ENCODE measurements at places on chromosomes 7 and 10.
A peak's percentile ranks its signal among the peaks of the same experiment; 100 is the strongest.

GRCh38 chr7:22275661-22276060 lies 81.3 kb downstream of the RAPGEF5 start:
- no peak overlapping the region for H3K4me3 ChIP-seq
- no peaks in the 10 kb centered on the region for H3K4me1 ChIP-seq
- no peak for DNase-seq
- no peak overlapping the region for H3K27ac ChIP-seq

GRCh38 chr7:137331378-137331777 lies 12.2 kb downstream of the PTN start:
- no peak overlapping the region for H3K4me3 ChIP-seq
- no peaks in the 10 kb centered on the region for H3K36me3 ChIP-seq
- no peaks in the 10 kb centered on the region for H3K4me1 ChIP-seq

GRCh38 chr7:34806831-34807230 lies 148.8 kb downstream of the NPSR1 start:
- DNase-seq: no peak
- H3K36me3 ChIP-seq: no peaks in the 10 kb centered on the region
- no peaks in the 10 kb centered on the region for H3K27me3 ChIP-seq
- no peaks in the 10 kb centered on the region for H3K4me1 ChIP-seq
- no peak overlapping the region for H3K27ac ChIP-seq

DNA sequence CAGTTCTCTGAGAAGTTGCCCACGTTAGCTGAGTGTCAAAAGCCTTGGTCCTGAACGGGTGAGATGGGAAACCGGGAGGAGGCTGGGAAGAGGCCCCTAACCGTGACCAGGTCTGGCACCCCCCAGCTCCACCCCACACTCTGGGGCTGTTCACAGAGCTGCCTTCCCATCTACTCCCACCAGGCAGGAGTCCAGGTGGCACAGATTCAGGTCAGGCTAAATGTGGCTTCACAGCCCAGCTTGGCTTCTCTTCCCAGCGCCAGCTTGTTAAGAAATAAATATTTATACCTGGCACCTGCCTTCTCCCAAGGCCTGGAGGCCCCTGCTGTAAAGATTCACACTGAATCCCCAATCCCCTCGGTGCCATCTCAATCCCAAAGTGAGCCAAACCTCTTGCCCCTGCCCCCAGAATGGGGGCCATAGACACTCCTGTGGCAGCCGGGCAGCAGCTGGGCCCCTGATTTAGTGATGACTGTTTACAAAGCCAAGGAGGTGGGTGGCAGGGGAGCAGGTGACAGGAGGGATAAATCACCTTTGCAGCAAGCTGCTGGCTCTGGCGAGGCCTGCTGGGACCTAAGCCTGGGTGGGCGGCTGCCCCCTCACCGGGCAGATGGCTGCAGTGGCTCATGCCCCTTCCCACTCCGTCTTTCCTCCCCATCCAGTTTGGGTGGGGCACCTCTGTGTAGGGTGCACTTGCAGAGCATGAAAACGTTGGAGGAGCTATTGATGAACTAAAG lies 72.5 kb downstream of the GOLGA7B start:
- no peak for DNase-seq
- H3K27me3 ChIP-seq: no peaks in the 10 kb centered on the region
- H3K27ac ChIP-seq: no peak overlapping the region
- no peak overlapping the region for H3K4me3 ChIP-seq

GRCh38 chr7:29142021-29142727 lies 4.2 kb downstream of the CPVL start:
- H3K4me3 ChIP-seq: no peak overlapping the region
- peaks cover 27% of the 10 kb centered on the region for H3K4me1 ChIP-seq
- H3K27me3 ChIP-seq: no peaks in the 10 kb centered on the region
- no peak for DNase-seq

- no peak overlapping the region for H3K4me3 ChIP-seq
- H3K27ac ChIP-seq: no peak overlapping the region
- H3K36me3 ChIP-seq: no peaks in the 10 kb centered on the region
- no peak for DNase-seq
- no peaks in the 10 kb centered on the region for H3K27me3 ChIP-seq
Measured at GRCh38 chr7:53996876-53997275, 545.3 kb upstream of the VSTM2A start.

- no peaks in the 10 kb centered on the region for H3K27me3 ChIP-seq
- H3K4me3 ChIP-seq: no peak overlapping the region
- no peaks in the 10 kb centered on the region for H3K4me1 ChIP-seq
- no peak overlapping the region for H3K27ac ChIP-seq
- no peaks in the 10 kb centered on the region for H3K36me3 ChIP-seq
Measured at GRCh38 chr10:14409247-14409646, 78.5 kb upstream of the FRMD4A start.

GRCh38 chr10:29106287-29106686 lies 182.6 kb upstream of the LYZL1 start:
- no peaks in the 10 kb centered on the region for H3K4me1 ChIP-seq
- H3K4me3 ChIP-seq: no peak overlapping the region
- no peaks in the 10 kb centered on the region for H3K27me3 ChIP-seq
- H3K27ac ChIP-seq: no peak overlapping the region
- H3K36me3 ChIP-seq: no peaks in the 10 kb centered on the region

- no peak for DNase-seq
- H3K4me3 ChIP-seq: no peak overlapping the region
- no peak overlapping the region for H3K27ac ChIP-seq
- no peaks in the 10 kb centered on the region for H3K36me3 ChIP-seq
- H3K4me1 ChIP-seq: no peaks in the 10 kb centered on the region
Measured at GRCh38 chr7:141691540-141691939, 10.4 kb downstream of the DENND11 start.

DNA sequence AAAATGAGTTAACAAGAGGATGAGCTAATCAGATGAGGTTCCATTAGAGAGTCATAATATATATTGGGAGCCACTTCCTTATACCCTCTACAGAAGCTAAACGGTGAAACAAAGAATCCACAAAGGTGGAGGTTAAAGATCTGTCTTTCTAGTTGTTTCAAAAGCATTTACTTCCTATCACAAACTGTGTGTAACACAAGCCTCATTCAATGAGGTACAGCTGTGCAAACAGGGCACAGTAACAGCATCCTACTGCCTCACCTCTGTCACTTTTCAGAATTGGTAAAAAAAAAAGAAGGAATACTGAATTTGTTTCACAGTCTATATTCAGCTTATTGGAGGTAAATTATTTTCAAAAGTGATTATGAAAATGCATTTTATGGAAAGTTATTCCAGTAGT lies 128.7 kb downstream of the AGMO start:
- no peaks in the 10 kb centered on the region for H3K27me3 ChIP-seq
- no peak overlapping the region for H3K27ac ChIP-seq

DNA sequence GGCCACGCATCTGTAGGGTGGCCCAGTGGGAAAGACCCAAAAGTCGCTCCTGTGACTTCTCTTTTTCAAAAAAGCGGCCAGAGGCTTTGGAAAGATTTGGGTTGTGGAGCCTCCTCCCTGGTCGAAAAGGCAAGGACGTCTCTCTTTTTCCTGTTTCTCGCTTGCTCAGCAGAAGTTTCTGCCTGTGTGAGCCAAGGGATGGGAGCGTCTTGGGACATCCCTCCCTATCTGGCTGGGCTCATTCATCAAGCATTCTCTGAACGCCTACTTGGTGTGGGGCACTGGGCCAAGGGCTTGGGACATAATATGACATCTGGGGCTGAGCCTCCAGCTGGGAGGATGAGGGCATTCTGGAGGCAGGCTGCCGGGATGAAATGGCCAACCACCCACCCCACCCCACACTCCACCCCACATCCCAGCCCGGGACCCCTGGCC lies 120.9 kb downstream of the C10orf105 start:
- H3K4me3 ChIP-seq: no peak overlapping the region
- no peaks in the 10 kb centered on the region for H3K36me3 ChIP-seq
- H3K27me3 ChIP-seq: no peaks in the 10 kb centered on the region
- peak; percentile 33 for DNase-seq
- H3K27ac ChIP-seq: peak overlapping the region; percentile 49

DNA sequence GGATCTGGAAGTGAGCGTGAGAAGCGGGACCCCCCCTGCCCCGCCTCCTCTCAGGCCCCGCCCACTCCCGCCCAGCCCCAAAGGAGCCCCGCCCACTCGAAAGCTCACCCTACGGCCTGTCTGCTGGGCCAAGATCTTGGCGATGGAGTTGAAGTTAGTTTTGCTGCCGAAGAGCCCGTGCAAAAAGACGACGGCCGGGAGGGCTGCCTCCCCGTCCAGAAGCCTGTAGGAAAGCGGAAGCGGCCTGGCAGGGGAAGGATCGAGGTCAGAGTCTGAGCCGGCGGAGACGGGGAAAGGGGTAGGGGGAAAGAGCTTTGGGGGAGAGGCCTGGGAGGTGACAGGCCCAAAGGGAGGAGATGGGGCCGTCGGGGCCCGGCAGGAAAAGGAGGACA lies 386 bp downstream of the ABHD11 start:
- peak overlapping the region; percentile 71 for H3K4me3 ChIP-seq
- H3K36me3 ChIP-seq: peaks cover 23% of the 10 kb centered on the region
- H3K27ac ChIP-seq: peak overlapping the region; percentile 96
- H3K4me1 ChIP-seq: peaks cover 26% of the 10 kb centered on the region
- DNase-seq: peak; percentile 87

Data from Peyer's patch (tissue), 4 donors.